ENCODE measurements at places on chromosomes 7 and 10. TPM values are rescaled to one million over a fixed set of nuclear protein-coding genes. Genes with fewer than 3 reads are reported as not detected.

Gene PRSS37
- not detected for total RNA-seq

Gene HOXA5
- 4.4 TPM for total RNA-seq

Gene PLXNA4
- total RNA-seq = 1.3 TPM

Gene ASB10
- not detected for total RNA-seq

Gene COL17A1
- 2.8 TPM for total RNA-seq

Gene GCC1
- total RNA-seq = 19.7 TPM

Gene GBF1
- total RNA-seq = 68.3 TPM

Gene CUZD1
- not detected for total RNA-seq

Gene EPDR1
- total RNA-seq = 84.4 TPM

Gene CALCR
- total RNA-seq = not detected

Gene EPO
- not detected for total RNA-seq

Gene PNLIP
- total RNA-seq = not detected

Gene LRRC18
- total RNA-seq = not detected

Gene ADAM8
- total RNA-seq = 2.2 TPM

DNA sequence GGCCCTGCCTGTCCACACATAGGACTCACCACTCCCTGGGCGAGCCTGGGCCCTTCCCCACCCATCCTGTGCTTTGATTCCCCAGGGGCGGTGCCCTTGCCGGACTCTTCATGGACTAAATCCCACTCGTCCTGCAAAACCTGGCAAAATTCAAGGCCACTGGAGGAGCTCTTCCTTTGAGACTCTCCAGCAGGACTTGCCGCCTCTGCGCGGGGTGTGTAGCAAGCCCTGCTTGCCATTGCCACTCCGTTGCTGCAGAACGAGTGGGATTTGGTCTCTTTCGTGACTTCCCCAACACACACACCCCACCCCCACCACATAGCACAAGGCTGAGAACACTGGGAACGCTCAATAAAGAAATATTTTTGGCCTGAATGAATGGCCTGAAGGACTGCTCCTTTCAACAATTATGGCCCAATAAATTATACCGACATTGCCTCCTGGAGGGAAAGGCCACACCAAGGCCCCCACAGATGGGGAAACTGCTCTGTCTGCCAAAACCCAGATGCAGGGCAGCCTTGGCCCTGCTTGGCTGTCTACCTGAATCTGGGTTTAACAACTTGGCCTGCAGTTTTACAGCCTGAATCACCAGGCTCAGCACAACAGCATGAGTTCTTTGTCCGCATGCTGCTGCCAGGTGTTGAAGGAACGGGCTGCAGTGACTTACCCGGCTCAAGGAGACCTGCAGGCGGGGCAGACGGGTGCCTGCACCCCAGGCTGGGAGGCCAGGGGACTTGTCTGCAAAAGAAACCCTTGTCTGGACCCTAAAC, 72.8 kb upstream of the KAT6B start:
- no peak for DNase-seq
- no peak overlapping the region for H3K27ac ChIP-seq
- no peak overlapping the region for H3K4me3 ChIP-seq
- no peaks in the 10 kb centered on the region for H3K36me3 ChIP-seq

DNA sequence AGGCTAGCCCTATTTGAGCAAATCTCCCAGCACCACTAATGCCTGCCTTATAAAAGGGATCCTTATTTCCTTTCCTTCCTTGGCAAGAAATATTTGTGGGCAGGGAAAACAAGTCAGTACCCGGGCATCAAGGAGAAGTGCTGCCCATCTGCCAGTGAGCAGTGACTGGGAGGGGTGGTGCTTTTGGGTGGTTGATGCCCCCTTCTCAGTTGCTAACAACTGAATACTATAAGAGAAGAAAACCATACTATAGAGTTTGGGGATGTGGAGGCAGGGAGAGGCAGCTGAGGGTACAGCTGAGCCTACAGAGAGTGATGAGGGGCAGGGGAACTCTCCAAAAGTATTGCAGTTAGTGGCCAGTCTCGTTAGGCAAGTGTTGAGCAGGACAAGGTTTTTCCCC, 39.3 kb downstream of the OGDH start:
- no peak overlapping the region for H3K4me3 ChIP-seq
- H3K36me3 ChIP-seq = peaks cover 8% of the 10 kb centered on the region
- H3K27me3 ChIP-seq = no peaks in the 10 kb centered on the region

- H3K27ac ChIP-seq = no peak overlapping the region
- no peak overlapping the region for H3K4me3 ChIP-seq
- DNase-seq = no peak
- no peaks in the 10 kb centered on the region for H3K27me3 ChIP-seq
Observed at GRCh38 chr7:20577441-20578071, 37.9 kb upstream of the ABCB5 start.

- H3K27me3 ChIP-seq = no peaks in the 10 kb centered on the region
- no peaks in the 10 kb centered on the region for H3K36me3 ChIP-seq
- peaks cover 16% of the 10 kb centered on the region for H3K4me1 ChIP-seq
- peak; percentile 45 for DNase-seq
Observed at GRCh38 chr10:6579904-6580278, at the start of gene PRKCQ. PRKCQ (minus strand) TSS chr10:6580276; CDS start chr10:6515135, 65,141 bp downstream.

DNA sequence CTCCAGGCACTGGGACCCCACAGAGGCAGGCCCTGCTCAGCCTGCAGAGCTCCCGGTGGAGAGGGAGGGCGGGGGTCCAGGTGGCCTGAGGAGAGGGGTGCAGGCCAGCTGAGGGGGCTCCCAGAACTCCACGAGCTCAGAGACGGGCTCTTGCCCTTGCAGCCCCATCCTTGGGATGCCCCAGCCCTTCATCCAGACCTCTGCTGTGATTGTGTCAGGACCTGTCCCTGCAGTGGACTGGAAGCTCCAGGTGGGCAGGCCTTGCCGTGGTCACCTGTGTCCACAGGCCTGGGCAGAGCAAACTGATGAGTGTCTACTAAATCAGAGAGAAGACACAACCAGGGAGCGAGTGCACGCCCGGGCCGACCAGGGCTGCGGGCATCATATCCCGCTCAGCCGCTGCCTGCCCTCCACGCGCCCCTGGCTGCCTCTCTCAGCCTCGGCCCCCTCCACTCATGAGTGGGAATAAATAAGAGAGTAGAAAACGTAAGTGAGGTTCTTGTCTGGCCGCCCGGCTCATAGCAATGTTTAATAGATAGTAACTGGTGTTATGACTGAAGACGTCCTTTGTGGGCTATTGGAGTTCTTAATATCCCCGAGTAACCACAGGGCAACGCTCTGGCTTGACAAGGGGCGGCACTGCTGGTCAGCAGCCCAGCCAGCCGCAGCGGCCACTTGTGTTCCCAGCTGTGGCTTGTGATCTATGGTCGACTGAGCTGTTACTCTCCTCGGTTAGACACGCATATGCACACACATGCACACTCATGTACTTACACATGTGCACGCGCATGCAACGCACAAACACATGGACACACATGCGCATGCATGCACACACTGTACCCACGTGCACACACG, 105.6 kb downstream of the LHPP start:
- H3K4me1 ChIP-seq = peaks cover 17% of the 10 kb centered on the region
- no peak for DNase-seq
- no peak overlapping the region for H3K4me3 ChIP-seq
- no peaks in the 10 kb centered on the region for H3K36me3 ChIP-seq
- no peaks in the 10 kb centered on the region for H3K27me3 ChIP-seq
- no peak overlapping the region for H3K27ac ChIP-seq

GRCh38 chr7:128738570-128739047, 550 bp upstream of the CALU start:
- H3K27me3 ChIP-seq = no peaks in the 10 kb centered on the region
- no peaks in the 10 kb centered on the region for H3K36me3 ChIP-seq
- H3K4me3 ChIP-seq = peak overlapping the region; percentile 91
- H3K27ac ChIP-seq = peak overlapping the region; percentile 42
- DNase-seq = no peak

- no peaks in the 10 kb centered on the region for H3K27me3 ChIP-seq
- H3K4me3 ChIP-seq = no peak overlapping the region
Observed at GRCh38 chr7:34165927-34166550, 260.7 kb downstream of the BMPER start.

DNA sequence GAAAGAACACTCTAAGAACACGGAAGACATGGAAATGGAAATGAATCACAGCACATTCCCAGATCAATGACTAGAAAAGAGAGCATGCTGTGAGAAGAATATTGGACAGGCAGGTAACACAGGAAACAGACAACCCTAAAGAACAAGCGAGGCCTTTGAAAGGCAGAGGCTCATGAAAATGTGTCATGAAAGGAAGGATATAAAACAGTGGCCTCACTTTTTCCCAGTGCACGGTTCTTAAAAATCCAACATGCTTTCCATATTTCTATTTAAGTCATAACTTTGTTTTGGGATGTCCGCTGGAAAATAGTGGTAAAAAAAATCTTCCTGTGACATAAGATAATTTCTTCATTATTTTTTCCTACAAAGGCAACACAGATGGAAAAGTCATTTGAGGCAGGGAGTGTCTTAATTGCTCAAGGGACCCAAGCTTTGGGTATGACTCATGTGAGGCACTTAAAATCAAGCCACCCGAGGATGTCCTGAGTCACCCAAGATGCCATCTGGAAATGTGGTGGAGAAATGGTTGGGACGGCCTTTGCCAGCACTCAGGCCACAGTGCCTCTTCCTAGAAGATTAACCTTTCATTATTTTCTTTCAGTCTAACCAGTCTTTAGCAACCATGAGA, 17.0 kb downstream of the ITIH5 start:
- no peak overlapping the region for H3K4me3 ChIP-seq
- H3K27me3 ChIP-seq = no peaks in the 10 kb centered on the region
- H3K27ac ChIP-seq = no peak overlapping the region

- no peaks in the 10 kb centered on the region for H3K36me3 ChIP-seq
- no peak for DNase-seq
- H3K4me3 ChIP-seq = no peak overlapping the region
- H3K27ac ChIP-seq = no peak overlapping the region
- H3K27me3 ChIP-seq = no peaks in the 10 kb centered on the region
Observed at GRCh38 chr7:33705333-33705833, 200.0 kb upstream of the BMPER start.

GRCh38 chr7:150976529-150977381, 1.4 kb downstream of the KCNH2 start:
- H3K4me3 ChIP-seq = no peak overlapping the region
- no peak overlapping the region for H3K27ac ChIP-seq
- H3K27me3 ChIP-seq = peaks cover 18% of the 10 kb centered on the region
- no peak for DNase-seq
- no peaks in the 10 kb centered on the region for H3K36me3 ChIP-seq
- peaks cover 9% of the 10 kb centered on the region for H3K4me1 ChIP-seq

GRCh38 chr10:66521506-66521905, 404.3 kb upstream of the LRRTM3 start:
- no peaks in the 10 kb centered on the region for H3K4me1 ChIP-seq
- no peaks in the 10 kb centered on the region for H3K36me3 ChIP-seq
- no peak overlapping the region for H3K4me3 ChIP-seq

DNA sequence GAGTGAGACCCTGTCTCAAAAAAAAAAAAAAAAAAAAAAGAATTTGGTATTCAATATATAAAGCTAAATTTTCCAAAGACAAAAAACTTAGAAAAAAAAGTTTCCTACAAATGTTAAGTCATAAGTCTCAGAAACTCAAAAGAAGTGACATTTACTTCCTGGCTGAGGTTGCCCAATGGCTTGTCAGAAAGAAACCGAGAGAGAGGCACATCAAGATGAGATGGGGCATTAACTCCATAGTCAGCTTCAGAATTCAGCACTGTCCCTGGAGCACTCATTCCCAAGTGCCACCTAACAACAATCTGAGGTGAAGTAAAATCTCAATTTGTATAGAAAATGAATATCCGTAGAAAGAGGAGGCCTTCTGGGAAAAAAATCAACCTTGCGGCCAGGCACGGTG, 6.8 kb upstream of the SPOCK2 start:
- no peak for DNase-seq
- no peaks in the 10 kb centered on the region for H3K4me1 ChIP-seq
- H3K27ac ChIP-seq = no peak overlapping the region

GRCh38 chr7:44769776-44770294, 21.2 kb downstream of the ZMIZ2 start:
- peaks cover 30% of the 10 kb centered on the region for H3K36me3 ChIP-seq
- peaks cover 35% of the 10 kb centered on the region for H3K4me1 ChIP-seq
- H3K27me3 ChIP-seq = no peaks in the 10 kb centered on the region
- no peak overlapping the region for H3K4me3 ChIP-seq
- no peak overlapping the region for H3K27ac ChIP-seq
- no peak for DNase-seq

DNA sequence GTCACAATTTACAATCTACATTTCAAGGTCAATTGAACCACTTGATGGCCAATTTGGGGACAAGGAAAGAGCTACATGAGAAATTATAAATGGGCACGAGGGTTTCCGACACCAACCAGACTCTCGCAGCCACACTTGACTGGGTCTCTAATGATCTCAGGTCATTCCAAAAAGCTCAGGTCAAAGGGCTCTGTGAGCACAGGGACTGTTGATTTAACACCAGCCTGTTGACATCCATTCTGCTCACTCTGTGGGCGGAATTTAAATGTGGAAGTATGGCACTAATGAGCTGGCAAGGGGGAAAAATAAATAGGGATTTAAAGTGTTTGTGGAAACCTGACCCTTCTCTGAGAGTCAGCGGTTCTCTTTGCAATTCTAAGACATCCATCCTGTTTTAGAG, 810.7 kb upstream of the AUTS2 start:
- H3K27ac ChIP-seq = no peak overlapping the region
- H3K27me3 ChIP-seq = no peaks in the 10 kb centered on the region
- H3K36me3 ChIP-seq = no peaks in the 10 kb centered on the region
- H3K4me1 ChIP-seq = peaks cover 7% of the 10 kb centered on the region
- H3K4me3 ChIP-seq = no peak overlapping the region

- DNase-seq = no peak
- no peaks in the 10 kb centered on the region for H3K36me3 ChIP-seq
- H3K4me3 ChIP-seq = no peak overlapping the region
- no peaks in the 10 kb centered on the region for H3K27me3 ChIP-seq
Observed at GRCh38 chr7:126957443-126957842, 295.3 kb downstream of the GRM8 start.

- H3K4me1 ChIP-seq = no peaks in the 10 kb centered on the region
- no peaks in the 10 kb centered on the region for H3K27me3 ChIP-seq
- no peak overlapping the region for H3K4me3 ChIP-seq
- no peak overlapping the region for H3K27ac ChIP-seq
- DNase-seq = no peak
Observed at GRCh38 chr7:142298627-142299026, 40.8 kb upstream of the PRSS58 start.

DNA sequence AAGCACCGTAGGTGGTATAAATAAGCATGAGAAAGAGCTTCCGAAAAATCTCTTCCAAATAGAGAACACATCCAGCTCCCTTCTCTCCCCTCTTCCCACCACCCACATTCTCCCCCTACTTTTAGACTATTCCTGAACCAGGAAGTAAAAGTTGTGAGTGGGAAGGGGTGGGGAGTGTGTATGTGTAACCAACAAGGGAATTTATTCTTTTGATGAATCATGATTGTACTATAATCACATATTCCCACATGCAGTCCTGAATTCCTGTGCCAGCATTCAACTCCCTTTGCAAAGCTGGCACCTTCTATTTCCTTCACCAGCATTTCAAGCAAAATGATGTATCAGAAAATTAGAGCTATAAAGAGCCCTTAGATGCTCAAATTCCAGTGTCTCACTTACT, 230.6 kb upstream of the CHRM2 start:
- H3K27ac ChIP-seq = no peak overlapping the region
- no peaks in the 10 kb centered on the region for H3K27me3 ChIP-seq
- H3K4me3 ChIP-seq = no peak overlapping the region
- no peak for DNase-seq
- H3K36me3 ChIP-seq = no peaks in the 10 kb centered on the region

GRCh38 chr10:120978589-120979252, 127.6 kb downstream of the WDR11 start:
- no peaks in the 10 kb centered on the region for H3K36me3 ChIP-seq
- H3K4me1 ChIP-seq = no peaks in the 10 kb centered on the region
- no peak for DNase-seq
- no peak overlapping the region for H3K4me3 ChIP-seq
- H3K27ac ChIP-seq = no peak overlapping the region

Measured in thyroid gland (tissue), 4 donors.